ENCODE measurements at places on chromosomes 7 and 10. TPM values are rescaled to one million over a fixed set of nuclear protein-coding genes. Genes with fewer than 3 reads are reported as not detected.

ADRB1 gene
- 0.84 TPM for total RNA-seq

SLC26A3 gene
- not detected for total RNA-seq

SDHAF3 gene
- 20.5 TPM for total RNA-seq

STYXL1 gene
- total RNA-seq: 51.8 TPM

AIMP2 gene
- total RNA-seq: 98.8 TPM

VIM gene
- 1,928 TPM for total RNA-seq

BICC1 gene
- total RNA-seq: 20.6 TPM

SPDYE8 gene
- not detected for total RNA-seq

NPY gene
- total RNA-seq: not detected

GIMAP1 gene
- not detected for total RNA-seq

PLAC9 gene
- not detected for total RNA-seq

CFAP46 gene
- total RNA-seq: 1.4 TPM

PCLO gene
- total RNA-seq: 0.96 TPM

ANK3 gene
- 0.18 TPM for total RNA-seq

SPDYE16 gene
- not detected for total RNA-seq

ITPRID1 gene
- total RNA-seq: not detected

TMEM72 gene
- total RNA-seq: not detected

ATOH7 gene
- total RNA-seq: 0.29 TPM

KLF14 gene
- 0.03 TPM for total RNA-seq

NRG3 gene
- not detected for total RNA-seq

OR6V1 gene
- not detected for total RNA-seq

CAMK2B gene
- 0.27 TPM for total RNA-seq

NRCAM gene
- 73.8 TPM for total RNA-seq

All from A549 treated with CORT108297 at 1 μM for 4 hours (cell line).